ENCODE measurements at places on chromosomes 7 and 10.

- DNase-seq: no peak
Observed at GRCh38 chr7:6032641-6033040, 1.5 kb downstream of the ANKRD61 start.

DNA sequence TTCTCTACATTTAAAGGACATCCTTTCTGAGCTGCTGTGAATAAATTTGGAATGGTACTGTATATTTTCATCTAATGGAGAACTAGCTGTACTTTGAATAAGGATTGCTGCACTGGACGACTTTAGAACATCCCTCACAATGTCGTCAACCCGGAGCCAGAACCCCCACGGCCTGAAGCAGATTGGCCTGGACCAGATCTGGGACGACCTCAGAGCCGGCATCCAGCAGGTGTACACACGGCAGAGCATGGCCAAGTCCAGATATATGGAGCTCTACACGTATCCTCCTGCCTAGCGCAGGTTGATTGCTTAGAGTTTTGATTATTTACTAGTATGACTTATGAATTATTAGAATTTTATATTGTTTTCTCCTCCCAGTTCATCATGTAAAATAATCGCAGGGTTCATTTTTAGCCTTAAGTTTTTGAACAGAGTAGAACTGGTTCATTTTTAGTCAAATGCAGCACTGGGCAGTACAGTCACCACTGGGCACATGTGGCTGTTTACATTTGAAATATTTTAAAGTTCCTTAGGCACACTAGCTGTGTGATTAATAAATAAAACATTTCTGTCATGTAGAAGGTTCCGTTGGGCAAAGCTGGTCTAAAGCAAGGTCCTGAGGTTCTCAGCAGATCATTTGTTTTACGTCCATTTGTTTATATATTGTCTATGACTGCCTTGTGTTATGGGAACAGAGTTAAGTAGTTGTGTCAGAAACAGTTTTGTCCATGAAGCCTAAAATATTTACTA, 31.5 kb downstream of the CUL1 start:
- DNase-seq: no peak

GRCh38 chr7:41255113-41255512, 447.8 kb downstream of the INHBA start:
- DNase-seq: no peak

- DNase-seq: no peak
Observed at GRCh38 chr10:60985951-60986350, 42.0 kb upstream of the RHOBTB1 start.

- no peak for DNase-seq
Observed at GRCh38 chr10:7856678-7857077, 38.4 kb downstream of the TAF3 start.

- DNase-seq: no peak
Observed at GRCh38 chr10:50528206-50528605, 95.5 kb downstream of the SGMS1 start.

- no peak for DNase-seq
Observed at GRCh38 chr7:25180946-25181345, 47.3 kb downstream of the NPVF start.

DNA sequence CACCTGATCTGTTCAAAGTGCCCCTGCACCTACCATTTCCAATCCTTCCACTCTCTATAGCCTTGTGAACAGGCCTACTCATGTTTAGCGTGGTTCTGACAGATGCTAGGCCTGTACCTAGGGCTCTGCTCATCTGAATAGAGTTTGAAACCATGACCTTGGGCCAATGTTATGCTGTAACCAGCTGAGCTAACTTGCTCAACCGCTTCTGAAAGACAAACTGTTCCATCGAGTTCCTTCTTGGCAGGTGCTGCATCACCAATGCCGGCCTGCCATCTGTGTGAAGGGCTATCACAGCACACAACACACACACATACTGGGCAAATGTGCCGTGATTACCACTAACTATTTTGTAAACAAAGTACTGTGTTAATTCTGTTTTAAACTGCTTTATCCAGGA, 419.0 kb upstream of the GALNT17 start:
- DNase-seq: no peak

GRCh38 chr7:45917658-45918057, 3.4 kb downstream of the IGFBP3 start:
- peak; percentile 58 for DNase-seq

DNA sequence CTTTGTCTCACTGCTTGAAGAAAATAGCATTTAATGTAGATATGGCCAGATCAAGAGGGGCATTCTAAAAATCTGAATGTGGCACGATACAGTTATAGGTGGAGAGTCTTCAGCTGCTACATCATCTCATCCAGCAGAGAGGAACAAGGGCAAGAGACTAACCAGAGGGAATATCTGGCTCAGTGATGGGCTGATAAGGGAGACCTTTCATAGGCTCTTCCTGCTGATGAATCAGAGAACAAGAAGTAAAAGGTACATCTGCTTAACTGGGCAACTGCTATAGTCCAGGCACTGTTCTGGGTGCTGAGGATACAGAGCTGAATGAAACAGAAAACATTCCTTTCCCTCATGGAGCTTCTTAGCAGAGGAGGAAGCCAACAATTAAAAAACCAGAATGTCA, 37.9 kb downstream of the PIP4K2A start:
- no peak for DNase-seq

GRCh38 chr10:27252267-27253000, 11.8 kb upstream of the ACBD5 start:
- no peak for DNase-seq

GRCh38 chr7:9981742-9982349, 991.8 kb upstream of the PHF14 start:
- DNase-seq: no peak
